NCI-H69 (cell line): ENCODE measurements at places on chromosomes 11 and 22.
A peak's percentile ranks its signal among the peaks of the same experiment; 100 is the strongest.

DNA sequence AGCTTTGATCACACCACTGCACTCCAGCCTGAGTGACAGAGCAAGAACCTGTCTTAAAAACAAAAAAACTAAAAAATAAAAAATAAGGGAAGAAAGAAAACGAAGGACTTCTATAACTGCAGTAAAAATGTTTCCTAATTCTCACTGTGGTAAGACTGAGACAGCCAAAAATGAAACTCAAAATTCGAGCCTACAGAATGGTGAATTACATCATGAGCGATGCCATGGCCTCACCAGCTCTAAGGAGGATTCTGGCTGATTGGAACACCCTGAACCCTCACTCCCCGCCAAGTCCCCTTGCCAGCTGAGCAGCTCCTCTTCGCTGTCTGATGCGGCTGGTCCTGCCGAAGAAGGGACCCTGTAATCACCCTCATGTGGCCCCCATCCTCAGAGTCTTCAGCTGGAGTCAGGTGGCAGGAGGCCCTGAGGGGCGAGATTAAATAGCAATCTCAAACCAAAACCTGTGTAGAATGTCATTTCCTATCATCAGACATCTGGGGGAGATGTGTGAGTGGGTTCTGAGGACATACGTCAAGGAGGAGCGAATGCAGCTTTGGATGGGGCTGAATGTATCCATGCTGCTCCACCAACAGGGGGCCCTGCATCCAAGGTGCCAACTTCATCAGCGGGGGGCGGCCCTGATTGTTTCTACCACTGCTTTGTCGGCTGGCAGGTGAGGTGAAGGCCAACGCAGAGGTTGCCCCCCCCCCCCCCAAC, 29.2 kb downstream of the PDGFB start:
- DNase-seq, result peak; percentile 45

DNA sequence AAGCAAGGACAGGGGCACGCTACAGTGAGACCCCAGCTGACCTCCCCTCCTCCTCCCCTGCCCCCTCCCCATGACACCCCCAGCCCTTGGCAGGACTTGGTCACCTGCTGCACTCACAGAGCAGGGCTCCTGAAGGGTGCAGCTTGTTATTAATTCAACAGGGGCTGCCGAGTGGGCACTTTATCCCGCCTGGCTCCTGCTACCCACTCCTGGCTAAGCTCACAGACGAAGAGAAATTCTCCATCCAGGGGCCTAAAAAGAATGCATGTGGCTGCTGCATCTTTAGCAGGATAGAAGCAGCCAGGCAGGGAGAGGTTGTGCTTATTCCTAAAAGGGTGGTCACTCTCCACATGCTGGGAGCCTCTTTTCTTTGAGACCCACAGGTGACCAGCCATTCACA, 40.3 kb downstream of the GALNT18 start:
- DNase-seq, result no peak

GRCh38 chr11:113689768-113690618, 16.1 kb downstream of the TMPRSS5 start:
- peak; percentile 89 for DNase-seq

DNA sequence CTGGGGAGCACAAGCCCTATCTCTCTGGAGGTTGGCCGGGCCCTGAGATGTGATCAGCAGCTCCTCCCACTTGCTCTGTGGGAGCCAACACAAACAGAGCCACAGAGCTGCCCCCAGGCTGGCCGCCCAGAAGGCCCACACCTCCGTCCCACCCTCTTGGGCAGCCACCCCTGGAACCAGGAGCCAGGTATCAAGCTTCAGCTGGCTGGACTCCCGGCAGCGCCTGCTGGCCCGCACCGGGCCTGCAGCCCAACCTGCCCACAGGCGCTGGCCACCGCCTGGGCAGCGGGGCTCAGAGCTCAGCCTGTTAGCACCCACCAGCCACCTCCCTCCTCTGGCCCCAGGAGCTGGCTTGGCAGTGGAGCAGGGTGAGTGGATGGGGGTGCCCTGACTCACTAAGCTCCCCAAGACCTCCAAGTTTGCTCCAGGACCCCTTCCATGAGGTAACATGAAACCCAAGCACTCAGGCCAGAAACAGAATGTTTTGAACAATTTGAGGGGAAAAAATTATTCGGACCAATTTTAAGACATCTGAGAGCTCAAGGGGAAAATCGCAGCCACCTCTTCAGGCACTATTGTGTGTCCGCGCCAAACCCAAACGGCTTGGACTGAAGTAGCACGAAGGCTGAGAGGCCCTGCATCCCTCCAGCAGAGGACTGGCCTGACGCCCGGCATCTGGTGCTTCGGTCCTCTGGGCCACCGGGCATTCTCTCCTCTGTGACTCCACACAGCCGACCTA, 450.8 kb downstream of the SOX6 start:
- no peak for DNase-seq

DNA sequence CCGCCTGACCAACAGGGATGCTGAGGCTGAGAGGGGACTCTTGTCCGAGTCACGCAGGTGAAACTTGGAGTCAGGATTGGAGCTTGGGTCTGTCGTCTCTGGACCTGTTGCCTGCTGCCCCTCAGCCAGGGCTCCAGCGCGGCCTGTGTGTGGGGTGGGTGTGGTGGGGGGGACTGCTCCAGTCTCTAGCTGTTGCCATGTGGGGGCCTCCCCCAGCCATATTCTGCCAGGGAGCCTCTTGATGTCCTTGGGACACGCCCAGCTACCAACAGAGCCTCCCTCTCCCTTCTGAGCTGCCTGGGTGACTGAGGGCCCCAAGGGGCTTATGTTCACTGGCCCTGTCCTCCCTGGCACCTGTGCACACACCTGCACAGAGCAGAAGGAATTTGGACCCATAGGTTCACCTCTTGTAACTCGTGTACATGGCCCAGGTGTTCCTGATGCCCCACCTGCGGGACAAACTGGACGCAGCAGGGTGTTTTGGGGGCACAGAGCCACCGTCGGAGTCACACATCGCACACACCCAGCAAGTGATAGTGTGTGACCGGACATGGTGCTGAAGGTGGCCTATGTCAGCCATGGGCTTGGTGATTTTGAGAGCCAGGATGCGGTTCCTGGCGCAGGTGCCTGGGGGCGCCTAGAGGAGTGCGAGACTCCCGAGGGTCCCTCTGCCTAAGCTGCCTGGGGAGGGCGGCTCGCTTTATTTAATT, 252.3 kb downstream of the TBC1D22A start:
- no peak for DNase-seq

GRCh38 chr11:19513253-19513652, 199.4 kb upstream of the NAV2 start:
- no peak for DNase-seq

DNA sequence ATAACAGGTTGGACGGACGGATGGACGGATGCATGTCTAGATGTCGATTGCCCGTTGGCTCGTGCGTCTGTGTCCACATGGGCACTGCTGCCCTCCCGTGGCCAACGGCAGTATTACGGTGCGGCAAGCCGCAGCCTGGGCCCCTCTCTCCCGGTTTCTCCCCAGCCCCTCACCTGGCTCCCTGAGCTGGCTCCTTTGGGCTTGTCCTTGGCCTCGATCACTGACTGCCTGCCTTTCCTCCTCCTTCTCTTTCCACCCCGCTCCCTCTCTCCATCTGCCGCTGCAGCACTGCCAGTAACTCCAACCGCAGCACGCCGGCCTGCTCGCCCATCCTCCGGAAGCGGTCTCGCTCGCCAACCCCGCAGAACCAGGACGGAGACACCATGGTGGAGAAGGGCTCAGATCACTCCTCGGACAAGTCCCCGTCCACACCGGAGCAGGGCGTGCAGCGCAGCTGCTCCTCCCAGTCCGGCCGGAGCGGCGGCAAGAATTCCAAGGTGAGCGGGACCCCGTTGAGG, 77.3 kb downstream of the SCN3B start:
- DNase-seq, result peak; percentile 81

GRCh38 chr22:29266564-29267461, 968 bp downstream of the RHBDD3 start:
- DNase-seq, result peak; percentile 70

DNA sequence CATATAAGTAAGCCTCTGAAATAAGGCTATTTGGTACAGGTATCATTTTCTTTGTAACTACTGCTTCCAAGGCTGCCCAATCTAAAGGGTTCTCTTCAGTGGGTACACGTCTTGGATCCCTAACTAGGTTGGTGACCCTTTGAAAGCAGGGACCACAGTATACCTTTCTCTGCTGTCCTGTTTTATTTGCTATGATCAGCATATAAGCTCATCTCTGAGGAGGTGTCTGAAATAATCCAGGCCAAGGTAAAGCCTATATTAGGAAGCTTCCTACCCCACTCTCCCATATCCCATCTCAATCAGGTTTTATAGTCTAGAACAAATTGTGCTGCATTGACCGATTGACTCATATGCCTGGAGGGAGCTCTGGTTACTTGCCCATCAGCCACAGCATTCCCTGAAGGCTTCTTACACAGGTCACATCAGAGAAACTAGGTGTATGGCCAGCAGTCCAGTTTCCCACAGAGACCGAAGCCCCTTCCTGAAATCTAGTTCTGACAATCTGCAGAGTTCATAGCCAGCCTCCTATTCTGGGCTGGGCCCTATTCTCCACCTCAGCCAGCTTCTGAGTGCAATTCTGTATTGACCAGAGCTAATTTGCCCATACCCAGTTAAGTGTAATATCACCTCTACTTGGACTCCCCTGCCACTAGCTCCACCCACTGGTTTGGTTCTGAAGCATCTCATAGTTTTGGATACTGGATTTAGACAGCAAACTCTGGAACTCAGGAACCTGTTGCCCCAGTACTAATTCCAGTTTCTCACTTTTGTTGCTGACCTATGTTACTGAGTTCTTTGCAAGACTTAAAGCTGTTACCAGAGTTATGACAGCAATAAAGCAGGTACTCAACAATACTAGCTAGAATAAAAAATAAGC, 62.1 kb upstream of the ARHGAP20 start:
- no peak for DNase-seq

GRCh38 chr11:106523171-106523570, 445.7 kb downstream of the AASDHPPT start:
- no peak for DNase-seq

DNA sequence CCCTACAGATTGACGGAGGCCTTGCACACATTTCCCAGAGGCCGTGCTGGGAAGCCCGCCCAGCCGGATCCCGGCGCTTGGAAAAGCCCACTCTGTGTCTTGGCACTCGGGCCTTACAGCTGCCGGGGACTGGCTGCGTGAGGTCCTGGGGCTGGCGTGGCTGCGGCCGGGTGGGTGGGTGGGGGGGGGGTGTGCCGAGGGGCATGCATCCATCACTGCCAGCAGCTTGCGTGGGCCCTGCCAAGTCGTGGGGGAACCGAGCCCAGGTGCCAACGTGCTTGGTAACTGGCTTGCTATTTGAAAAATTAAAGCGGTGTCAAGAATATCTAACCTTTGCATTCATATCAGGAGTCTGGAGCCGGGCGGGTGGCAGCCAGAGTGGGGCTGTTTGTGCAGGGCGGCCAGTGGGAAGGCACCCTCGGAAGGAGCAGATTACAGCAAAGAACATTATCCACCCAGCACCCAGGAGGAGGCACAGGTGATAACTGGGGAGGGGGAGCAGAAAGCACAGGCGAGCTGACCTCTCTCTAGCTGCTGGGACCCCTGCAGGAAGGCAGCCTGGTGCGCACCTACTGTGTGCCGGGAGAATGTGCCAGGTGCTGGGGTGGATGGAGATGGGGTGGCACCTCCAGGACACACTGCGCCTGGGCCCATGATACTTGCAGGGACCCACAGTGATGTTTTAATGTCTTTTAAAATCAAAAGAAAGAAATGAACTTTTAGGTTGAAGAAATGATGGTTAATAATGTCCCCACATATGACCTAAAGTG, 28.5 kb upstream of the SMIM38 start:
- DNase-seq, result no peak

- no peak for DNase-seq
These were observed 7.2 kb downstream of the TTLL1 start for GRCh38 chr22:43081968-43082367.

DNA sequence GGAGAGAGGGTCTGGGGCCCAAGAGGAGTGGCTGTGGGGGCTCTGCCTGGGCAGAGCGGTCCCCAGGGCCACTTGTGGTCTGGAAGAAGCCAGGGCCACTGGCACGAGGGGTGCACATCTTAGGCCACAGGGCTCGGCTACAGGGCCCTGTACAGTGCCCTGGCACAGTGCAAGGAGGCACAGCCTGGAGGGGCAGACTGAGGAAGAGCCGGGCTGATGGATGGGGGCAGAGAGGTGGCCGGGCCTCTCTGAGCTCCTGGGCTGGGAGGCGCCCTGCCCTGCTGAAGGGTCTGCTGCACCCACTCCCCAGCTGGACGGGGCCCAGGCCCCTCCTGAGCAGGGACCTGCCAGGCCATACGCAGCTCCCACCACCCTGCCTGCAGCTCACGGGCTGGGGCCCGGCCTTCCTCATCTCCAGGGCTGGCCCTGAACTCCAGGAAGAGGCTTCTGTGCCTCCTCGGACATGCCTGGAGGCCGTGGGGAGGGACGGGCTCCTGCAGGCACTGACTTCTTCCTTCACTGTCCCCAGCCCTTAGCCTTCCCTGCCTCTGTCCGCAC, 123.5 kb downstream of the CACNA1I start:
- no peak for DNase-seq

DNA sequence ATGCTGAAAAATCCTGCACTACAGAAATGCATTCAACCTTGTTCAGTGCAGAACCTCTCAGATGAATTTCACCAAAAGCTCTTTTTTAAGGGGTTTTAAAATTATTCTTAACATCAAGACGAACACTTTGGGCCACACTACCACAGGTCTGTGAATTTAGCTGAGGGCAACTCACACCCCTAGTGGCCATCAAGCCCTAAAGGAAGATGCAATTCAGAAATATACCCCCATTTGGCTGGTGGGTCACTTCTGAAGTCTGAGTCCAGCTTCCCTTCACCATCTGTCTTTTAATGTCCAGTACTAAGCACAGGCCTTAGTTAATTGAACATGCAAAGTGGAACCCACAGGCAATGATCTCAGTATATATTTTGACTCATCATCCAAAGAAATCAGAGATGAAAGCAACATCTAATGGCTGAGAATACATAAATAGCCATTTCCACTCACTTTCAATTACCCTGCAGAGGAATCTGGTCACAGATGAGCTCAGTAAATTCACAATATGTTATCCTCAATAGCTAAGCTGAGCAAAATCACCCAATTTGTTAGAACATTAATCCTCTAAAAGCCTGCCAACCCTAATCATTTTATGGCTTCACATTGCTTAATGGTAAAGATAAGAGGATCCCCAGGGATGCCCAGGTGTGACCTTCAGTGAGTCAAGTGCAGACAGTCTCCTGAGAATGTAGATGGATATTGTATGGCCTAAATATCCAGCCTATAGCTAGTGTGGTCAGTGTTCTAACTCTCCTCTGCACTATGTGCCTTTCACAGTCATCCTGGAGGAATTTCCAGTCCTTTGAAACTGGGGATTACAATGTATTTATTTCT, 50.3 kb downstream of the FAM76B start:
- peak; percentile 71 for DNase-seq

- no peak for DNase-seq
These were observed 32.9 kb downstream of the MADD start for GRCh38 chr11:47302853-47303252.

GRCh38 chr11:36578458-36578857, 10.7 kb downstream of the RAG1 start:
- peak; percentile 8 for DNase-seq

DNA sequence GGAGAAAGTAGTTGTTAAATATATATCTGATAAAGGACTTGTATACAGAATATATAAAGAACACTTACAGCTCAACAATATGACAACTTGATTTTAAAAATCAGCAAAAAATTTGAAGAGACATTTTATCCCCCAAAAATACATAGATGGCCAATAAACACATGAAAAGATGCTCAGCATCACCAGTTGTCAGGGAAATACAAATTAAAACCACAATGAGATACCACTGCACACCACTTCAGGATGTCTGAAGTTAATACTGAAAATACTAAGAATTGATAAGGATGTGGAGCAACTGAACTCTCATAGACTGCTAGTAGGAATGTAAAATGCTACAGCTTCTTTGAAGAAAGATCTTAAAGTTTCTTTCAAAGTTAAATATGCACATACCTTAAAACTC, 49.2 kb downstream of the KREMEN1 start:
- no peak for DNase-seq

- DNase-seq, result peak; percentile 41
These were observed 929.9 kb downstream of the NTM start for GRCh38 chr11:132300283-132300682.
